ENCODE measurements at places on chromosomes 6 and 20.

- DNase-seq = no peak
Measured at GRCh38 chr6:33410711-33411631, at the start of gene PHF1. PHF1 (plus strand) TSS chr6:33411014; CDS start chr6:33412264, 1,250 bp downstream.

GRCh38 chr20:19115581-19115980 lies 96.9 kb upstream of the SLC24A3 start:
- DNase-seq = no peak

GRCh38 chr20:19932170-19932667 lies 84.9 kb upstream of the NAA20 start:
- no peak for DNase-seq

- no peak for DNase-seq
Measured at GRCh38 chr20:46746956-46747526, 37.6 kb downstream of the SLC2A10 start.
